ENCODE measurements at places on chromosomes 5 and 9. TPM values are rescaled to one million over a fixed set of nuclear protein-coding genes. Genes with fewer than 3 reads are reported as not detected.

TPM2 gene
- 221 TPM for total RNA-seq

- no peak for DNase-seq
These were observed 132.4 kb downstream of the DAB2IP start for GRCh38 chr9:121783521-121784507.

GRCh38 chr5:8848366-8848765 is 697.5 kb downstream of the SEMA5A start:
- DNase-seq: no peak

DNA sequence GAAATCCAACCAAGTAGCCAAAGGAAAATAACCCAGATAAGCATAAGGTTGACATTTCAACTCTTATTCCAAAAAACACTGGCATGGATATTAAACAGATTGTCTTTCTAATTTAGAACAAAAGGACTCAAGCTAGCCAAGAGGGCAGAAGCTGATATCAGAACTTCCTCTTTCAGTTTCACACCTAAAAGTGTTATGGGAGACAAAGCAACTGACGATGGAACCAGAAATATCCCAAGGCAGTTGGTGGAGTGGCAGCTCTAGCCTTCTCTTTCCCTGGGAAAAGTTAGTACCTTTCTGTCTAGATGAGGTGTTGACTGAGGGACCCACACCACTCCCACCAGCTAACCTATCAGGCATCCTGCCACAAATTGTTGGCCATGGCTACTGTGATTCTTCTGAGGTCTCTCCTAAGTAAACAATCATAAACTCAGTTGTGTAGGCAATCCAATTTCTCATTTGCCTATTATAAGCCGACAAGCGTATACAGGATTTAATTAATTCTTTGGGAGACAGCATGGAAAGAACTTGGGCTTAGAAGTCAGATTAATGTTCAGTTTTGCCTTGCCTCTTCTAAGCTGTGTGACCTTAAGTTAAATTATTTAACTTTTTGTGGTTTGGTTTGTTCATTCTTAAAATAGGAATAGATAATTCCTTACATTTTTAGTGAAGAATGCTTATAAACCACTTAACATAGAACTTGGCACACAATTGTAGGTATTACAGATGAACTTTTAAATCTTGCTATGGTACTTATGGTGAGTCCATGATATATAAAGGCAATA is 110.9 kb upstream of the ADAMTSL1 start:
- peak; percentile 57 for DNase-seq

IL33 gene
- 16.6 TPM for total RNA-seq

DNA sequence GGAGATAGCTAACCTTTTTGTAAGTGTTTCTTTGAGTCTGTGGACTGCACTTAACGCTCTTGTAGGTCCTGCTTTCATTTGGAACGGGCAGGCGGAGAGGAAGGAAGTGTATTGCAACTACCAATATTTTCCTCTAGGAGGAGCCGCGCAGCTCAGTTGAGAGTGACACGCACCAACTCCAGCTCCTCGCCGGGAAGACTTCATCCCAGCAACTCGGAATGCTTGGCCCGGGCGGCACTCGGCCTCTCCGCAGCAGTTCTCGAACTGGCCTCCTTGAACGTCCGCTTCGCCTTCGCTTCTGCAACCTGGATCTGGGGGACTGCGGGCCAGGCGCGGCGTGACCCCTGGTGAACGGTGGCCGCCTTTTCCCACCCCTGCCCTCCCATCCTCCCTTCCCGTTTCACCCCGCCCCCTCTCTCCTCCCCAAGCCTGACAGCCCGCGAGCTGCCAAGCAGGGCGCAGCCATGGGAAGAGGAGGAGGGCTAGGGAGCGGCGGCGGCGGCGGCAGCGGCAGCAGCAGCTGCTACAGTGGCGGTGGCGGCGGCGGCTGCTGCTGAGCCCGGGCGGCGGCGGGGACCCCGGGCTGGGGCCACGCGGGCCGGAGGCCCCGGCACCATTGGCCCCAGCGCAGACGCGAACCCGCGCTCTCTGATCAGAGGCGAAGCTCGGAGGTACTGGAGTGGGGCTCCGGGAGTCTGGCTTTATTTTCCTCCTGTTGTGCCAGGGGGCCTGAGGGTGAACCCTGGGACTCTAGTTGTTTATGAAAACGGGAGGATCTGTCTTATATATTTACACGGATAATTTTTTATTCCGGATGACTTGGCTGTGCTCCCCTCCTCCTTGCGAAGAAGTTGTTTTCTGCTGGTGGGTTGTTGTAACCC is at the start of gene GHR:
Gene GHR, plus strand, starts transcription at position 155 of the 881 bp plus-strand sequence. CDS start 142,436 bp downstream, outside the sequence.
- DNase-seq: peak; percentile 78

- DNase-seq: no peak
These were observed 21.1 kb upstream of the MEIKIN start for GRCh38 chr5:131966551-131966950.

LHX6 gene
- 0.14 TPM for total RNA-seq

- no peak for DNase-seq
These were observed 8.7 kb upstream of the QRFP start for GRCh38 chr9:130905125-130905901.

DNA sequence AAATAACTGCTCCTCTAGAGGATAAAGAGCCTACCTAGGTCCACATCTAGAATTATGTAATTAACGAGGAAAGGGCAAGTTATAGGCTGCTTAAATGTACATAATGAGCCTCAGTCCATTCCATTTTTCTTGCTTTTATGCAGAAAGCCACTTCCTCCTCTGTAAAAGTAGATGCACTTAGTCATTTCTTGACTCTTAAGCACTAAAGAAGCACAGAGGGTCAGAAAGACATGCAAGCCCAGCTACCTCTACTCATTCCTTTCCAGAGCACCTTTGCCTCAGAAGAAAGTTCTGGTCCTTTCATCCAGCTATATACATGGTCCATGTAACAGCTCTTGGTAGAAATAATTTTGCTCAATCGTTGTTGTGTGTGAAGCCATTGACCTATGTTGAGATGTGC is 308.0 kb upstream of the NREP start:
- DNase-seq: no peak

ANKRD33B gene
- 7.6 TPM for total RNA-seq

- no peak for DNase-seq
These were observed 60.8 kb downstream of the MEGF10 start for GRCh38 chr5:127351418-127351817.

DNA sequence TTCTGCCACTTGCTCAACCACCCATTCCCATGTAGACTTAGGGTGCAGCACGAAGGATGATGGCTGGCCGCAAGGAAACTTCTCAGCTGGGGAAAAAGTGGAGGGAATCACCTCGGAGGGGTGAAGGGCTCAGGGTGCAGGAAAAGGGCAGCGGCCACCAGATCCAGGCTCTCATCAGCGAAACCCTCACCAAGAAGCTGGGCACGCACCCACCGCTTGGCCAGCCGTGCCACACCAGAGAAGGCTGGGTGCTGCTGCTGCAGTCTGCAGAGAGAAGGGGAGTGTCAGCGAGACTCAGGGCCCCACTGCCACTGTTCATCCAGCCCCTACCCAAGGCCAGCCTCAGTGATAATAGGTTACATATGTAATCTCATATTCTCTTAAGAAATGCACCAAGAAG is 8.6 kb downstream of the NOL6 start:
- DNase-seq: no peak

DNA sequence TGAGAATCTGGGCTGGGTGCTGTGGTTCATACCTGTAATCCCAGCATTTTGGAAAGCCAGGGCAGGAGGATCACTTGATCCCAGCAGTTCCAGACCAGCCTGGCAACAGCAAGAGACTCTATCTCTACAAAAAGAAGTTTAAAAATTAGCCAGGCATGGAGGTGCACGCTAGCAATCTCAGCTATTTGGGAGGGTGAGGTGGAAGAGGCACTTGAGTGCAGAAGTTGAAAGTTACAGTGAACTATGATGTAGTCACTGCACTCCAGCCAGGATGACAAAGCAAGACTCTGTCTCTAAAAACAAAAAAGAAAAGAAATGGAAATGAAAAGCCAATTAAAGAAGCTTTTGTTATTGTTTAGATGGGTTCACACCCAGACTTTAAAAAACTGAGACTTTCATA is 131.6 kb upstream of the RASA1 start:
- DNase-seq: no peak

Measured in pulmonary artery endothelial cell (primary cell).